ENCODE measurements at places on chromosomes 1 and 21.

DNA sequence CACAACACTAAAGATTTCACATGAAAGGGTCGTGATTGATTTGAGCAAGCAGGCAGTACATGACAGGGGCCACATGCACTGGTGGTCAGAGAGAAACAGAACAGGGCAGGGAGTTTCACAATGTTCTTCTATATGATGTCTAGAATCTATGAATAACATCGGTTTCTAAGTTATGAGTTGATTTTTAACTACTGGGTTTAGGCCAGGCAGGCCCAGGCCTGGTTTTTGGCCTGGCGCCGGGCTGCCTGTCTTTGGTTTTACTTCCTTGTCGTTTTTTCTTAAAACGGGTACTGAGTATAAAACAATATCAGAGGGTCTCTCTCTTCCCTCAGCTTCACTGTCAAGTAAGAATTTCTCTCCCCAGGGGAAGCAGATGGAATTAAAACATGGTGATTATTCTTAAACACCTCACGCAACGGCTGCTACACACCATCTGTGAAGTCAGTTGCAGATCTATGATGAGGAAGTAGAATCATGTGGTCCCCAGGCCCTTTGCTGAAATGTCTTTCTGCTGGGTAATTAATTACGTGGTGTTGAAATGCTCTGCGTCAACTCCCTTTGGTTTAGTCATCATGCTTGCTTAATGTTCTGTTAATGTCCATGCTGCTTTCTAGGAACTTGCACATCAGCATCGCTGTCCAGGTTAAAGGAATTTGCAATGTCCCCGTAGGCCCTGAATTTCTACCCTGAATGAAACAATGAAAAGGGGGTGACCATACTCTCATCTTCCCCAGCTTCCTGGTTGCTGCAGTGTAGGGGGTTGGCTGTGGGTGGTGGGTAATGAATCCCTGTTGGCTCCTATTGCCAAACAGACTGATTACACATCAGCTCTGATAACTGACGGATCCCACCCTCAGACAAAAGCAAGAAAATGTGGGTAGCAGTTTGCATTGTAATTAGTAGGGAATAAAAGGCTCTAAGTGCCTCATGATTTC lies 70.3 kb downstream of the SERINC2 start:
- DNase-seq: peak; percentile 43

- DNase-seq: no peak
These were observed 17.8 kb downstream of the SORT1 start for GRCh38 chr1:109379907-109380306.

DNA sequence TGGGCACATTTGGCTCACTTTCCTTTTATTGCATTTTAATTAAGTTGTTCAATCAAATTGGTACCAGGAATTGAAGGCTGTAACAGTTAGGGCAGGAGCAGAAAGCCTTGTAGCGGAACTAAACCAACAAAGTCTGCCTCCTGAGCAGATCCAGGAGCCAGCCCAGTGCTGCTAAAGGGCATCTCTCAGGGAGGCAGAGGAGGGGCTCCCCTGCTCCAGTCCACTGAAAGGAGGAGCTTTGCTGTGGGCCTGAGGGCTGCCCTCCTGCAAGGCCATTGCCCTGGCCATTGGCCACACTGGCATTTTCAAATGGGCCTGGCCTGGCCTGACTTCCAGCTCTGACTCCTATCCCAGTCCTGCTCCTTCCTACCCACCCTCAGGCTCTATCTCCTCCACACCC lies 3.7 kb upstream of the TRABD2B start:
- no peak for DNase-seq

DNA sequence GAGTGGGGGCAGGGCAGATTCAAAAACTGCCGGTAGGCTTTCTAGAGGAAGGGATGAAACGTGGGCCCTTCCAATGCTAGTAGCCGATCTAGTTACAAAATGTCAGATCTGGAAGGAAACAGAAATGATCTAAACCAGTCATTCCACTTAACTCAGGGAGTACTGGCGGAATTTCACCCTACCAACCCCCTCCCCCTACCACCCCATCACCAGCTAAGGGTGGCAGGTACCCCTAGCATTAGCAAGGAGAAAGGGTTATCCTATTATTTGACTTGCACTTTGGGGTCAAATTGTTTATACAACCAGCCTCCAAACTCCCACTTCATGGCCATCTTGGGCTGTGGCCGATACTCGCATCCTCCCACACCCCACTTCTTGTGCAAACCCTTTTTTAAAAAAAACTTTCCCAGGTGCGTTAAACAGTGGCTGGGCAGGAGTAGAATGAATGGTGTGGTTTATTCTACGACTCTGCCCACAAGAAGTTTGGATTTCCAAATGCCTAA lies 644 bp upstream of the MRPL24 start:
- no peak for DNase-seq

- no peak for DNase-seq
These were observed 10.7 kb upstream of the ERO1B start for GRCh38 chr1:236292425-236292824.

Measured in GM18507 (cell line).